Stimulated activated CD8-positive, alpha-beta memory T cell treated with anti-CD3 and anti-CD28 coated beads, Interleukin-12 subunit alpha, Interleukin-12 subunit beta, amount 100 ng/mL, for 1 hour (primary cell): ENCODE measurements at places on chromosomes 6 and 20.

- DNase-seq: no peak
Measured at GRCh38 chr6:43129434-43130194, 41.5 kb upstream of the SRF start.

DNA sequence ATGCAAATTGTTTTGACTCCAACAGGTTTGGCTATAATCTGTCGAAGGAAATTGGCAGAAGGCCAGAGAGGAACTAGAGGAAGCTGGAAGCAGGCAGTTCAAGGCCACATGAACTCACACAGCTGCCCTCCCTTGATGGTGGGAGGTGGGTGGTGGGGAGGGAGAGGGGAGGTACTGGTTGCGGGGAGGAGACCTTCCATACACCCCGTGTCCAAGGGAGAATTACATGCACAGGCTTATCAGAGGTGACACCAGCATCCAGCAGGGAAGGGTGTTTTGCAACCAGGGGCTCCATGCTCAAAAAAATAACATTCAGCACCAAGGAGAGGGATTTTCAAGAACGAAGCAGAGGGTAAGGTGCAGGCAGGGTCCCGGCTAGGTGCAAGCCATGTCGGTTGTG is 9.1 kb downstream of the PRND start:
- no peak for DNase-seq

- DNase-seq: no peak
Measured at GRCh38 chr20:61619751-61620150, 367.7 kb downstream of the CDH4 start.

- DNase-seq: no peak
Measured at GRCh38 chr6:56102216-56102615, 145.2 kb downstream of the COL21A1 start.

DNA sequence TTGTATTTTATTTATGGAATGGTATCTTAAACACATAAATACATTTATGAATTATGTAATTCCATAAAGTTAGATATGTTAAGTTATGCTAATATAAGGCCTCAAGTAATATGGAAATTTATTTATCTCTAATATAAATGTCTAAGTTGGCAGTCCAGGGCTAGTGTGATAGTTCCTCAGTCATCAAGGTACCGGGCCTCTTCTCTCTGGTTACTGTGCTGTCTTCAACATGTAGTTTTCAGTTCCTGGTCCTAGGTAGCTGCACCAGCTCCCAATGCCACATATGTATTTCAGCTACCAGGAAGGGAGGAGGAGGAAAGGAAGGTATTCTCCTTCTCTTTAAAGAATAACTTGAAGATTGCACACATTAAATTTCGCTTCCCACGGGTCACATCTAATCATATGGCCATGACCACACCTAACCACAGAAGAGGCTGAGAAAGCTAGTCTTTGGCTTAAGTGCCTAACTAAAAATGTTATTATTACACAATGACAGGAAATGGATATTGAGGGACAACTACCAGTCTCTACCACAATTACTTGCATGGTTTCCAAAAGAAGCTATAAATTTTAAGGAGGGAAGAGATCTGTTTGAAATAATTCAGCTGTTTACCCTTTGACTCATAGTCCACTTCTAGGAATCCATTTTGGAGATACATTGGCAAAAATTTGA is 68.6 kb downstream of the BCKDHB start:
- no peak for DNase-seq

- DNase-seq: no peak
Measured at GRCh38 chr20:52665441-52665840, 306.7 kb upstream of the TSHZ2 start.

GRCh38 chr6:140909625-140910024 is 1223.1 kb upstream of the GJE1 start:
- DNase-seq: no peak

- no peak for DNase-seq
Measured at GRCh38 chr6:3384241-3385143, 72.4 kb downstream of the SLC22A23 start.

GRCh38 chr20:57384486-57384885 is 6.7 kb upstream of the RBM38 start:
- no peak for DNase-seq

DNA sequence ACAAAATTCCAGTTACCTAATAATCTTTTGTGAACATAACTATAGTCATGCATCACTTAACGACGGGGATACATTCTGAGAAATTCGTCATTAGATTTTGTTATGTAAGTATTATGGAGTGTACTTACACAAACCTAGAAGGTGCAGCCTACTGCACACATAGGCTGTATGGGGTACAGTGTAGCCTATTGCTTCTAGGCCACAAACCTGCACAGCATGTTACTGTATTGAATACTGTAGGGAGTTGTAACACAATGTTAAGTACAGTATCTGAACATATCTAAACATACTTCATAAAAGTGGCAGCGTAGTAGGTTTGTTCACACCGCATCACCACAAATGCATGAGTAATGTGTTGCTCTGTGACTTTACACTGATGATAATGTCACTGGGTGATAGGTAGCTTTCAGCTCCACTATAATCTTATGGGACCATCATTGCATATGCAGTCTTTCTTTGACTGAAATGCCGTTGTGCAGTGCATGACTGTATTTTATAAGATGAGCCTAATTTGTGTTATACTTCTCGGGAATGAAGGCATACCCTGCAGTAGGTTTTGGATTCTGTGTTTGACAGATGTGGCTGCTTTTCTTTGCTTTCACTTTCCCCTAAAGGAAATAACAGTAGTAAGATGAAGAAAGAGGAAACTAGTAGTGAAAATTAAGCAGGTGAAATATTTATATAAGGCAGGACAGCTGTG is 365.6 kb downstream of the FARS2 start:
- DNase-seq: no peak

DNA sequence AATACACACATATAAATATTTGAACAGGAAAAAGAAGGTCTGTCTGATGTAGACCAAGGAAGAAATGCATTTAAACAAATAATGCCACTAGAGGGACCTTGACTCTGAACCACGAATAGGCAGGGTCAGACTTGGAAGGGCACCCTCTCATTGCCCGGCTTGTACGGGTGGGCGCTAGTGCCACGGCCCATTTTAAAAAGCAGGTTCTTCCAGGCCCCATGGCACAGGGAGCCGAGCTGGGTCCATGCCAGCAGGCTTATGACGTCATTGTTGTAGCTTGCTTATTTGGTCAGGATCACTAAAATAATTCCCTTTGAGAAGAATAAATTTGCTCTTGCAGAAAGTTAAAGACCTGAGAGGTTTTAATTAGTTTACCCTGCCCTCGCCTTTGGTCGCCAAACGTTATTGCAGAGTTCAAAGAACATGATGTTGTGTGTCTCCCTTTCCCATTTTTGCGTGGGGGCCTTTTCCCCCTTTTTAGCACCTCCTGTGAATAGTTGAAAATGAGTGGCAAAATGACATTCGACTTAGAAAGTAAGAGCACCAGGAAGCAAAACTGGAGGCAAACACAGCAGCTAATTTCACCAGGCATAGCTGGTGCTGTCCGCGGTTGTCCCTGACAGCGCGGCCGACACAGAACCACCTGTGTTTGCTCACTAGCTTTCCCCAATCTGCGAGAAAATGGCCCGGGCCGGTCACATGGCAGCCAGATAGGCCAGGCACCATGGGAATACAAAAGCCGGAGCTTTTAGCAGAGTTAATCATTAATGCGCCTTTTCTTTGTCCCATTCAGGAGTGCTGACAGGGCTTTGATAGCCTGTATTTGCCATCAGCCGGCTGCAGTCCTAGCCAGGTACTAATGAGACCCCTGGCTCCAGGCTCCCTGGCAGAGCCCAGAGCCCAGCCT is 93.8 kb downstream of the FOXA2 start:
- DNase-seq: no peak

- DNase-seq: no peak
Measured at GRCh38 chr6:133809406-133809805, 79.5 kb upstream of the TCF21 start.
